ENCODE measurements at places on chromosomes 4 and X.

DNA sequence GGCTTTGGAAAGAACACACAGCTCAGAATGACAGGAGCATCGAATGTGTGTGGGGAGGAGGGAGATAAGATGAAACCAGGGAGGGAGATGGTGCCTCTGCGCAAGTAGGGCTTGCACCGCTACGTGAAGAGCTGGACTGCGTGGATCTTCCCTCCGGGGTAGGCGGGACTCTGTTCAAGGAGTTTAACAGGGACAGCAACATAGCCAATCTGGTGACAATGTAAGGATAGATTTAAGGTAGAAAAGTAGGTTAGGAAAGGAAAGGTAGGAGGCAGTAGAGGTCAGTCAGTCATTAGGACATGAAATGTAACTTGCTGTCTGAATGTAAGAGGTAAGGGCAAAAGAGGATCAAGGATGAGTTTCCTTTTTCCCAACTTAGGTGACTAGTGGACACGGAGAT, 152.5 kb downstream of the DCTD start:
- no peak for DNase-seq

DNA sequence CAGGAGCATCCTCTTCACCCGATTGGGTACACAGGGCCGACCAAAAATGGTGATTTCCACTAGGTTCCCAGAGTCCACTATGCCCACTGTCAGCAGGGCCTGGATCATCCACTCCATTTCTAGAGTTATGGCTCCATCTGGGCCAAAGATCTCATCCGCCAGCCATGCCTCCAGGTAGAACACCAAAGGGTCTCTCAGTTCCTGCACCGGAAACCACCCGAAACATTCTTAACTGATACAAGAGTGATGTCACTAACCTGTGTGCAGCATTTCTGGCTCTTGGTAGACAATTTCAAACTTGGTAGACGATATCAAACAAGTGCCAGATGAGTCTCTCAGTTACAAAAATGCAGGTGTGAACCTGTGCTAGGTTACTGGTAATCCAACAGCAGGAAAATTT, 306.1 kb downstream of the BCOR start:
- DNase-seq = no peak

DNA sequence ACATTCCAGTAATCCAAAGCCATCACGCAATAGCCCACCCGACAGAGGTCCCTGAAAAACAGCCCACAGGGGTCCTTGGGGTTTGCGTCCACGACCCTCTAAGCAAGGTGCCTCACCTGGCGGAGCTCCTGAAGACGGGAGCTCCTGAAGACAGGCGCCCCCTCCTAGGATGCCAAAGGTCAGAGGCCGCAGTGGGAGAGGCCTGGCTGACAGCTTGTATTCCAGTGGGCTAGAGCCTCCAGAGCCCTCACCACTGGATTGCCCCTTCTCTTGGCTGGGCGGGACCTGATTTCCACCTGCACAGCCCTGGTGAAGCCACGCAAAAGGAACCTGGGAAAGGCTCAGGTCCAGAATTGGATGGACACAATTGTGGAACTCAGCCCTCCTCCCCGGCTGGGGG, 29.7 kb upstream of the WFS1 start:
- no peak for DNase-seq

DNA sequence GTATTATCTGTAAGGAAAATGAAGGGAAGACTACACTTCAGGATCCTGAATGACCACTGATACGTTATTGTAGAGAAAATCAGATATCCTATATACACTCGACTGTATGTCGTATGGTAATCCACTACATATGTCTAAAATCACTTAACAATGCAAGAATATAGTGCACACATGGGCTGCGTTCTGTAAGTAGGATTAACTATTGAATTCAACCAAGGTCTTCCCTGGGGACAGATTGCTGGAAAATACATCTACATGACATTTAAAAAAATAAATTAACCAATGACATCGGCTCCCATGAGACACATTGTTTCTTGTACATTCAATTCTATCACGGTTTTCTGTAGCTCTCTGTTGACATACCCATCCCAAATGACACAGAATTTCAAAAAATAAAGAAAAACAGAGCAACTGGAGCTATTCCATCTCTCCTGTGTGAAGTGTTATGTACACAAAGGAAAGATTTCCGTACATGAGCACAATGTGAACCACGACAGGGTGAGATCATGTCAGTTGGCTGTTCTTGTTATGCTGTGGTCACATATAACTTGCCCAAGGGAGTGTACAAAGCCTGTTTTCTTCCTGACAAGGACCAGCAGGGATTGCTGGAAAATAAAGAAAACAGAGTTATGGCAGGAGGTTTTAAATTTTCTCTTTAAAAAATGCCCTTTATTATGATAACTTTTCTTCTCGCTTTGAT, 6.1 kb downstream of the ENOX2 start:
- DNase-seq = no peak

DNA sequence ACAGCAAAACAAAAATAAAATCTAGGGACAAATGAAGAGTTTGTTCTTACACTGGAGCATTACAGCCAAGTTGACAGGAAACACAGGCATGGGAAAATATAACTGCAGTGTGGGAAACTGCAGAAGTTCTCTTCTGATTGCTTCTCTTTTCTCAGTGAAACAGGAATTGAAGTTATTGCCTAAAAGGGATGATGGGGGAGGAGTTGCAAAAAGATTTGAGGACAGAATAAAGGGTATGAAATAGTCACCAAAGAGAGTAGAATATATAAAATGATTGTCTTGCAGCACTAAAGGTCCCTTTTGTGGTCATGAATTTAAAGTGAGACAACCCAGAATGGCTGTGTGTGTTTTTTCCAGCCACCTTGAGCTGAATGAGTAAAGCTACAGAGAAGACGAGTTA, 103.7 kb downstream of the JADE1 start:
- DNase-seq = no peak

- DNase-seq = peak; percentile 6
Measured at GRCh38 chrX:43969504-43970501, 3.4 kb downstream of the NDP start.

DNA sequence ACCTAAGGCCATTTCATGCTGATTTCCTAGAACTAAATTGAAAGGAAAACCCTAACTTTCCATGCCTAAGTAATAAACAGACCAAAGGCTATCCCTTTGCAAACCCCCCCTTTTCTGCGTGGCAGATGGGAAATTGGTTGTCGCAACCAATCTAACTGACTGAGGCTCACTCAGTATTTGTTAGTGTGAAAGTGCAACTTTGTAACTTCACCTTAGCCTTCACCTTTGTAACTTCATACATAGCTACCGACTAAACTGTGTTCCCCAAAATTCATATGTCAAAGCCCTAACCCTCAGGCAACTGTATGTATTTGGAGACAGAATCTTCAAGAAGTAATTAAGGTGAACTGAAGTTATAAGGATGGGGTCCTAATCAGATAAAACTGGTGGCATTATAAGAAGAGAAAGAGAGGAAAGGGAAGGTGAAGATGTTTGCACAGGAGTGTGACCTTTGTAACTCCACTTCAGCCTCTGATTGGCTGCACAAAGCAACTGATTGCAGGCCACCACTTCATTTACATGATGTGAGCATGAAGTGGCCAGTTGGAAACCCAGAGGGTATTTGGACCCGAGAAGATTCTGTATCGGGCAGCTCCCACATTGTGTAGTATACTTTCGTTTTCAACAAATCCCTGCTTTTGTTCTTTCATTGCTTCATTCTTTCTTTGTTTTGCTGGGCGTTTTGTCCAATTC, 4.9 kb upstream of the TMEM33 start:
- no peak for DNase-seq

DNA sequence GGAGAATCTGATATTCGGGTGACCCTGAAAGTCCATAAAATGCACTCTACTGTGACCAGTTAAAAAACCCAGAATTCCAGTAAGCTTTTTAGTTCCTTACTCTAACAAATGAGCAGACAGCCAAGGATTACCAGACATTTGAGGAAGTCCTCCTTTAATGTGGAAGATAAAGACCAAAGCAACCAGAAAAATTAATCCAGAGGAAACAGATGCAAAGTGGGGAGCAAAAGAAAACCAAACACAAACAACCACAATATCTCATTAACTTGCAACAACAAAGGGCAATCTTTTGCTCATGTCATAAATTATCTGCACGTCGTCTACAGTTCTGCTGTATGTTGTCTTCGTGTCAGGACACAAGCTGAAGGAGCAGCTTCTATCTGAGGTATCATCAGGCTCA, 164.4 kb downstream of the PJA1 start:
- DNase-seq = no peak

- DNase-seq = no peak
Measured at GRCh38 chrX:79035421-79035820, 90.2 kb downstream of the P2RY10 start.

DNA sequence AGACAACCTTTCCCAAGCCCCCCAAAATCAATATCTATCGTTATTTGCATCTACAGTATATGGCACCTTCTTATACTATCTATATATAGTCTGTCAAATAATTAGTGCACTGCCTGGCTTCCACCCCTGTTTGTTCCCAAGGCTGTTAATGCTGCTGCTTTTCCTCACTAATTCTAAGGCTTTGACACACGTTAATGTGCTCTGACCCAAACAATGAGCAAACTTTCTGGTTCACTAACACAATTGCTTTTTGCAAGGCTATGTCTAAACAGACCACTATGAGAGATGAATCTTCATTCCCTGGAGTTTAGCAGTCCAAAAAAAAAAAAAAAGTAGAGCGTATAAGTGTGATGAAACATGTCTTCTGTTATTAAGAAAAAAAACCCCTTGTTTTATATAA, 360.9 kb upstream of the AGA start:
- no peak for DNase-seq

DNA sequence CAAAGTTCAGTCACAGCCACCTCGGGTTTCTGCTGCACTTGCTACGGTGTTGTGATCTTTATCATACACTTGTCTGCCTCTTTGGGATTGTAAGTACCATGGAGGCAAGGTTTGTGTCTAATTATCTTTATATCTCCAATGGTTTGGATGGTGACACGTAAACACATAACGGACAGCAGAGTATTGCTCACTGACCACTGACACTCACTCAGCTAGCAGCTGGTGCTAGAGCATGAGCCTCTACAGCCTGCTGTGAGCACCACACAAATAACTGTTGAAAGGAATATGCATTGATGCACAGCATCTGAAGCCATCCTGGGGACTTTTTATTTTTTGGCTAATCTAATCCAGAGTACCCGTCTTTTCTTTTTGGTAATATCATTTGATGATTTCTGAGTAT, 156.0 kb downstream of the DCLK2 start:
- no peak for DNase-seq

- DNase-seq = no peak
Measured at GRCh38 chrX:119407681-119408080, 8.5 kb downstream of the SLC25A43 start.

- DNase-seq = no peak
Measured at GRCh38 chr4:95957054-95957453, 117.2 kb downstream of the PDHA2 start.

DNA sequence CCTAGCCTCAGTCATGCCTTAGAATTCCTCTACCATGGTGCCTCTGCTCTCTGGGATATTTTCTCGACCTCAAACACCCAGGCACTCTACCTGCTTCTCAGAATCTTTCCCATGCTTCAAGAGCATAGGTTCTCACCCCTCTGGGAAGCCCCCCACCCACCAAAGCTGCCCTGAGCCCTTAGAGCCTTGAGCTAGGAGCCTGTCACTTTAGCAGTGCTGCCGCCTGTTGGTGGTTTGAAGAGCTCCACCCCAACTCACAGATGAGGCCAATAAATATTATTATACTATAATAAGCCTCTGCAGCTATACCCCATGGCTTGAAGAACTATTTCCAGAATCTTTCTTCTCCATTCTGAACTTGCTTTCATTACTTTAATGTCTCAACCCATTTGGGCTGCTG, 109.7 kb downstream of the RTL5 start:
- DNase-seq = no peak

GRCh38 chrX:56728752-56729151, 291 bp upstream of the NBDY start:
- peak; percentile 19 for DNase-seq

DNA sequence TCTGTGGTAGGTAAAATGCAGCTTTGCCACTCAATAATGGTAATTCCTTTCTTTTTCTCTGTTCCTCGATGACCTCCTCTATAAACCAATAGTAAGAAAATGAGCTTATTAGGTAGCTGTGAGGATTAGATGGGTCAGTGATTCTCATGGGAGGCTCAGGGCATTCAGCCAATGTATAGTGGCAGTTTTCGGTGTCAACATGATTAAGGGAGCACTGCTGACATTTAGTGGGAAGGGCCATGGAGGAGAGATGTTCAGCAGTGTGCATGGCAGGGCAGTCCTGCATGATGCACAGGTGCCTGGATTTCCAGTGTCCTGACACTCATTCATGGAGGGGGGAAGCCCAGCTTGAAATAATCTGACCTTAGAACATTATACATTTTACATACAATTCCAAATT, 232.8 kb downstream of the PDGFC start:
- DNase-seq = no peak

- DNase-seq = no peak
Measured at GRCh38 chrX:155956649-155957048, 40.8 kb upstream of the IL9R start.

GRCh38 chr4:182533964-182534363, 290.8 kb downstream of the TENM3 start:
- no peak for DNase-seq

GRCh38 chrX:39144323-39144722, 343.1 kb downstream of the MID1IP1 start:
- DNase-seq = no peak

- no peak for DNase-seq
Measured at GRCh38 chr4:67871867-67872266, 11.9 kb downstream of the TMPRSS11D start.

- DNase-seq = peak; percentile 72
Measured at GRCh38 chr4:81052119-81053068, 21.9 kb downstream of the BMP3 start.

GRCh38 chr4:165628572-165628971, 244.5 kb upstream of the TLL1 start:
- DNase-seq = no peak

DNA sequence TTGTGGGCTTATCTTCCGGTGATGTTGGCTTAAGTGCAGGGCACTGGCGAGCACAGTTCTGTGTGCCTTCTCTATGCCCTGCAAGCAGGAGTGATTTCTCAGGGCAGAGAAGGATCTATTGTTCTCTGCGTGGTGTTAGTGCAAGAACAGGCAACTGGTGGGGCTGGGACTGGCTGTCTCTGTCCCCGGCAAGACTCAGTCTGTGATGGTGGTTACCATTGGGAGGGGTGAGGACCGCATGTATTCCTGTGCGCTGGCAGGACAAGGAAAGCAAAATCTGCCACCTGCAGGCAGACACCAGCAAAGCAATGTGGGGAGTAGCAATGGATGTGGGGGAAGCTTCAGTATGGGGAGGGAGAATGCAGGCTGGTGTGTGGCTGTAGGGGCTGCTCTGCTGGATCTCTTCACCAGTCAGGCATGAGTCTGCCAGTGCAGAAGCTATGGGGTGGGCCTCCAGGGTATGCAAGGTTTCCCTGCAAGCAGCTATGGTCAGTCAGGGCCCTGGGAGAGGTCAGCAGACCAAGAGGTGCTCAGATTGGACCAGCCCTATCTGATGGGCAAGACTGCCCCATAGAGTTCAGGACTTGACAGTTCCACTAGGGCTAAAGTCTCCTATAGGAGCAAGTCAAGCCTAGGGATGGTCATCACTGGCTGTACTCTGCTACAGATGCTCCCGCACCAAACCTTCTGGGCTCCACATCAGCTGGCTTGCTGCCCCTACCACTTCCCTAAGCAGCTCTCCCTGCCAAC, 16.8 kb downstream of the PF4 start:
- DNase-seq = peak; percentile 24
